ENCODE measurements at places on chromosomes 2 and 18.

GRCh38 chr2:197216361-197216979 lies 94.1 kb downstream of the ANKRD44 start:
- no peak for DNase-seq

DNA sequence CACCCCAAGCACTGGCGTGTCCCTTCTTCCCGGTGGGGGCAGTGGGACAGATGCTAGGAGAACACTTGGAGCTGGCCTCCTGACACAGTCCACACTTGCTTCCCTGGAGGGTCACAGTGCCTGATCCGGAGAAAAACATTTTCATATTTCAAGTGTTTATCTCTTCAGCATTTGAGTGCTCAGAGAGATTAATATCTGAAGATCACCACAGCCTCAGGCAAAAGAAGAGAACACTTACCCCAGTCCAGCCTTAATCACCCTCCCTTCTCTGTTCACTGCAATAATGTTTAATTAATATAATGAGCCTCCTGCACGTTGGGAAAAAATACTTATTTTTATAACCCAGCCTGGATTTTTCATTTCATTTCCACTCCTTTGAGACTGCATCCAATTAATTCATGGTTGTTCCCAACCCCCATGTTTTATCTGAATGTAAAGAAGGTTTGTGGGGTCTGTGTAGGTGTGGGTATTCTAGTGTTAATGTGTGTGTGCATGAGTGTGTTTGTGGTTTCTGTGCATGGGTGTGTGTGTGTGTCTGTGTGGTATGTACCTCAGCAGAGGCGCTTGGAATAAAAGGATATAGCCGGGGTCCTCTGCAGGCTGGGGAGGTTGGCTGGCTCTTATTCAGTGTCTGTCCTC lies 72.1 kb downstream of the NRP2 start:
- no peak for DNase-seq

GRCh38 chr2:159968279-159968900 lies 94.0 kb downstream of the PLA2R1 start:
- peak; percentile 14 for DNase-seq

- peak; percentile 94 for DNase-seq
These were observed 10.3 kb downstream of the PTPRN start for GRCh38 chr2:219298759-219299371.

DNA sequence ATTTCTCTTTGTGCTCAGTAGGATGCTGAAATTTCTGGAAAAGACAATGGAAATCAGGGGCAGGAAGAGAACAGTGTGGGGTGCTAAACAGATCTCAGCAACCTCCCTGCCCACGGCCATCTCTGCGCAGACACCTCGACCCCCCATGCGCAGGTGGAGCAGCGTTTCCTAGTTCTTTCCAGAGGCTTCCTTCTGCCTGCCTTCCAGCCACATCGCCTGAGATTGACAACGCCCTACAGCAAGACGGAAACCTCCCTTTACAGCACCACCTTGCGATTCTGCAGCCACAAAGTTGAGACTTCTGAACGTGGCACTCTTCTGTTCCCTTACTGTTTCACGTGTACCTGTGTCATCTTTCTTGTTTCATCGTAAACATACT lies 31.4 kb upstream of the CASP8 start:
- no peak for DNase-seq

GRCh38 chr2:196486146-196486545 lies 153.4 kb upstream of the CCDC150 start:
- no peak for DNase-seq

GRCh38 chr18:12321333-12321732 lies 13.3 kb downstream of the TUBB6 start:
- peak; percentile 53 for DNase-seq

DNA sequence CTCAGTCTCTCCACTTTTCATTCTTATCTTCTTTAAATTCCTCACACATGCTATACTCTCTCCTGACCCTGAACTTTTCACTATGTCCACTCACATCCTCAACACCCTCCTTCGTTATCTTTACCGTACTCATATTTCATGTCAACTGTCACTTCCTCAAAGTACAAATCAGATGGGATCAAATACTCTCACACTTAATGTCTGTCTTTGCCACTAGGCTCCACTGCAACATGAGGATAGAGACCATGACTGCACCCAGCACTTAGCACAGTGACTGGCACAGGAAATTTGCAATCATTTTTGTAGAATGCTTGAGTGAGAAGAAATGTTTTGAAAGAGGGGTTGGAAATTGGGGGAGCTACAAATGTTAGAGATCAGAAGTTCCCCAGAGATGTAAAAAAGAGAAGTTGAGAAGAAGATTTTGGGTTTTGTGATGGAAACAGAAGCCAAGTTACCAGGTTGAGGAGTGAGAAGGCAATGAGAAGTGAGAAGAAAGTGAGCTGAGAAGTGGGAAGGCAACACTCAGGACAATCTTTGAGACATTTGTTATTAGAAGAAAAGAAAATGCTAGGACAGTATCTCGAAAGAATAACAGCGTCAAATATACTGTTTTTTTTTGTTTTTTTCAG lies 87.0 kb downstream of the CCDC141 start:
- no peak for DNase-seq

DNA sequence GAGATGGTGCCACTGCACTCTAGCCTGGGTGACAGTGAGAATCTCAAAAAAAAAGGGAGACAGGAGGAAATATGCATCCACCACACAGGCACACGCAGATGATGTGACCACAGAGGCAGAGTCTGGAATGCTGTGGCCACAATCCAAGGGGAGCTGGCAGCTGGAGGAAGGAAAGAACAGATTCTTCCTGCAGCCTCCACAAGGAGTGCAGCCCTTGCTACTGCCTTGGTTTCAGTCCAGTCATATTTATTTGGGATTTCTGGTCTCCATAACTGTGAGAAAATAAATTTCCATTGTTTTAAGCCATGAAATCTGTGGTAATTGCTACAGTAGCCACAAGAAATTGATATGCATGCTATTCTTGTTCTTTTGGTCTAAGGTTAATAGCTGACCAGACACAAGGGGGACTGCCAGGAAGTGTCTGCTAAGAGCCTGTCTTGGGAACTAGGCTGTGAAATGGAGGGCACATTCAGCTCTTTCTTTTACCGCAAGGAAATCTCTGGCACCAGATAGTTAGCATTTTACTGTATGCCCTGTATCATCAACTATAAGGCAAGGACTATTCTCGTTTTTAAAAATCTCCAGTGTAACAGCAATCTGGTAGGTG lies 133.1 kb upstream of the SEC11C start:
- DNase-seq: no peak

GRCh38 chr2:230643576-230644291 lies 68.9 kb upstream of the CAB39 start:
- no peak for DNase-seq

GRCh38 chr2:222862106-222862908 lies 1.5 kb downstream of the ACSL3 start:
- DNase-seq: no peak

DNA sequence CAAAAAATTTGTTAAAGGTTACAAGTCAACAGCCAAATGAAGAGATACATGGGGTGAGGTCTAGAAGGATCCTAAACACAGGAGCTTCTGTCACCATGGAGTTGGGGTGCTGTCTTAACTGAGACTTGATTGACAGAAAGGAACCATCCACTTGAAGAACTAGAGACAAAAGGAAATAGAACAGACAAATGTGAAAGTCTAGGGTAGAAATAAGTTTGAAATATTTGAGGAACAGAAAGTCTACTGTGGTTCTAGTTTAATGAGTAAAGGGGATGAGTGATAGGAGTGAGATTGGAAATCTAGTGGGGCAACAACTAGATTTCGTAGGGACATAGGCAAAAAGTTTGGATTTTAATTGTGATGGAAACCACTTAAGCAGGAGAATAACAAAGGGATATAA lies 18.7 kb downstream of the RBBP8 start:
- DNase-seq: no peak

GRCh38 chr2:3185256-3185655 lies 192.4 kb downstream of the EIPR1 start:
- DNase-seq: no peak

DNA sequence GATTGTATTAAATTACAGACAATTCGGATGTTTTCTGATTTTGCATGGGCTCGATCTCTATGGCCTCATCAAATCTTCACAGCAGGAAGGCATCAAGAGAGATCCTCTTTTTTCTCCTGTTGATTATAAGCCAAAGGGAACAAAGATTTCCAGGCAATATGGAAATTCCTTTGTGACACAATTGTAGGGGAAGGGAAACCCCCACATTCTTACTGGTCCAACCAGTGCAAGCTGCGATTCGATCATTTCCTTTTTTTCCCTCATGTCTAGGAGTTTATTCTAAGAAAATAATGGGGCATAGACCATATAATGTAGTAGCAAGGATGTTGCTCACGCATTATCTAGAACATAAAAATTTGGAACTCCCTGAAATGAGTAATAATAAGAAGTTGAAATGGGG lies 87.7 kb downstream of the LYPD6 start:
- DNase-seq: no peak

- no peak for DNase-seq
These were observed 96.3 kb downstream of the ARMC9 start for GRCh38 chr2:231294571-231295362.

- no peak for DNase-seq
These were observed 56.5 kb downstream of the CCDC195 start for GRCh38 chr2:224659714-224660113.

GRCh38 chr2:109016376-109016775 lies 27.4 kb upstream of the EDAR start:
- no peak for DNase-seq

DNA sequence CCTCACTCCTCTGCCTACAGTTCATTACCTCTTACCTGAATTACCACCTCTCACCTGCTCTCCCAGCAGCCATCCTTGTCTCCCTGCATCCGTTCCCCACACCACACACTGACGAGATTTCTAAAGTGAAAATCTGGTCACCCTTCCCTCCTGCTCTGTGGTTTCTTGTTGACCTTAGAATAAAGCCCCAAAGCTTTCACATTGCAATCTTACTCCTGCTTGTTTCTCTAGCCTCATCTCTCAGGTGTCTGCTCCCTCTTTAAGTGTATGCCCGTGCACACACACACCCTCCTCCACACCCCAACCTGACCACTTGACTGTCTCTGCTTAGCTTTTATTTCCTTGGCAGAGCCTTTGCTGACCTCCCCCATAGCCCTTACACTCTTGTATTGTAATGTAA lies 122.0 kb upstream of the SKOR2 start:
- no peak for DNase-seq

DNA sequence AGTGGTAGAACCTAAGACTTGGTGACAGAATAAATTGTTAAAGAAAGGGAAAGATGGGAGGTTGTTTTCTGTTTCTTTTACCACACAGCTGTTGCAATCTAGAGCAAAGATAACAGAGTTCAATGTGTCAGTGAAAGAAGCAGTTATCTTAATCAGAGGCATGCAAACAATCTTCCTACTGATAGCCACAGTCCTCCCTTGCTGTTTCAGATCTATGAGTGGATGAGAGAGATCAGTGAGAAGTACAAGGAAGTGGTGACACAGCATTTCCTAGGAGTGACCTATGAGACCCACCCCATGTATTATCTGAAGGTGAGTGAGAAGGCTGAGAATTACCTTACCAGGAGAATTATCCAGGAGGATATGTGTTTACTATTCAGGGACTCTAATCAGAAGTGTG lies 15.9 kb downstream of the CPO start:
- no peak for DNase-seq

GRCh38 chr18:43161528-43161927 lies 46.0 kb upstream of the RIT2 start:
- DNase-seq: no peak

- no peak for DNase-seq
These were observed 33.7 kb upstream of the GPR17 start for GRCh38 chr2:127612111-127612822.

GRCh38 chr2:128781166-128781565 lies 462.5 kb upstream of the HS6ST1 start:
- no peak for DNase-seq

DNA sequence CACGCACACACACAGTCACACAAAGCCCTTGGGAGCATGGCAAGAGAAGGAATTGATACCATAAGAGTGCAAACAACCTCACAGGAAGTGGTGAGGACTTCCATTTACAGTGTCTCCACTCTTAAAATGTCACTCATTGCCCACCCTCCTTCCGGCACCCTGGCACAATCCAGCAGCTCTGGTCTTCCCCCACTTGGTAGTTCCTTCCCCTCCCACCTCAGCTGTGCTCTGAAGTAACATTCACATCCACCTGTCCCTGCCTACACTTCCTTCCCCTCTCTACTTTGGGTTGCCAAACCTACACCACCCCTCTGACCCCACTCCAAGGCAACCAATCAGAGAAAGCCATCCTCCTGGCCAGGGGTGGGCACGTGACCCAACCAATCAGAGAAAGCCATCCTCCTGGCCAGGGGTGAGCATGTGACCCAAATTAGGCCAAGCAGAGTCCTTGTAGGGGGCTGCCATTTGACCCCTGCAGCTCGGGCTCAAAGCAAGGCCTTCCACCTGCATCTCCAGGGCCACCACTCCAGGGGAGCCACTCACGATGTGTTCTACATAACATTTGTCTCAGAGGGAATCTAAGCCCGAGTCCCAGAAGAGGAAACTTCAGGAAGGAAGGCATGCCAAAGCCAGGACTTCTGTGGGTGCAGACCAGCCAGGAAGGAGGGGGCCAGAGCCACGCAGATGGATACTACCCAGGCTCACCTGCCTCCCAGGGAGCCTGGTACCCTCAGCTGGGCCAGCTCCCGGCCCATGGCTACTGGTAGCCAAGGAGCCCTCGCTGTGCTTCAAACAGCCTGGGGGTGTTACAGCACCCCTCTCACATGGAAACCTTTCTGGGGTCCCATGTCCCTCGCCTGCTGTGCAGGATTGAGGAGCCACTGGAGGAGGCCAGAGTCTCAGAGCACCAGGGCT lies 21.2 kb downstream of the CYP26B1 start:
- DNase-seq: no peak

- DNase-seq: no peak
These were observed 139.8 kb downstream of the GLI2 start for GRCh38 chr2:120875431-120875830.

DNA sequence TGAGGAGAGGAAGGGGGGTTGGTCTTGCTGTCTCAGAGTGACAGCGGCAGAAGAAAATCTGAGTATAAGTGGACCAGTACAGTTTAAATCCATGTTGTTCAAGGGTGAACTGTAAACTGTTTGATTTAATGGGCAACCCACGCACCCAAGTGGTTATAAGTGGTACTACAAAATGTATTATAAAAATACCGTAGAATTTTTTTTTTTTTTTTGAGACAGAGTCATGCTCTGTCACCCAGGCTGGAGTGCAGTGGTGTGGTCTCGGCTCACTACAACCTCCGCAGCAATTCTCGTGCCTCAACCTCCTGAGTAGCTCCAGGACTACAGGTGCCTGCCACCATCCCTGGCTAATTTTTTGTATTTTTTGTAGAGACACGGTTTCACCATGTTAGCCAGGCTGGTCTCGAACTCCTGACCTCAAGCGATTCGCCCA lies 2.1 kb upstream of the CHCHD5 start:
- DNase-seq: no peak

- DNase-seq: no peak
These were observed 241.1 kb upstream of the MMADHC start for GRCh38 chr2:149828520-149829210.

DNA sequence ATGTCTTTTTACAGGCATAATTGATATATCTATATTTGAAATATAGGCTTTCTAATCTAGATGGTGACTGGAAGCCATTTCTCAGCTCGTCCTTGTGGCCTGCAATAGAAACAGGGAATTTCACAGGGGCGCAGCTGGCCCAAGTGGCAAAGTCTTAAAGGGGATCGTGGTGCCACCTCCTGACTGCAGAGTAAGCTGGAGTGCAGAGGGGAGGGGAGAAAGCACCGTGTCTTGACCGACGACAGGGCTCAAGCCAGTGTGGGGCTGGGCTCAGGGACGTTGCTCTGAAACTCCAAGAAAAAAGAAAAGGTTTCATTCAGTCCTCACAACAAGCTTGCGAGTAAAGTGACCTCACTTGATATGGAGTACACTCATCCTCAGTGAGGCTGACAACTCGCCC lies 255.1 kb downstream of the DCDC2C start:
- DNase-seq: no peak

- no peak for DNase-seq
These were observed 57.6 kb downstream of the SFXN5 start for GRCh38 chr2:73013936-73014335.

Data from GM19239 (cell line).